NCI-H345 (cell line): ENCODE measurements at places on chromosomes 7 and 10.

DNA sequence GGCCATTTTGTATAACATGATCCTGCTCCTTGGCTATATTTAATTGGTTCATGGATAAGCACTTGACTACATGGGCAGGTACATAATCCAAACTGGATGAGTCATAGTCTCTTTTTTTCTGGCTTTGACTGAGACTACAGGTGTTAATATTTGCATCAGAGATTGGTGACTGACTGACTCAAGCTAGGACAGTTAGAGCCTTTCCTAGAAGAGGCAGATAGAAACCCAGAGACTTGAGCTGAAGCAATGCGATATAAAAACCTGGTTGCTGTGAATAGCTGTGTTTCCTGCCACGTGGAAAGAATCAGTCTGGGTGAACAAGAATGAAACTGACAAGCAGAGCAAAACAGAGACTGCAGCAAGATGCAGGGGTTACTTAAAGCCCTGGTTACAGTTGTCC, 81.0 kb downstream of the SAMD9 start:
- no peak for DNase-seq

DNA sequence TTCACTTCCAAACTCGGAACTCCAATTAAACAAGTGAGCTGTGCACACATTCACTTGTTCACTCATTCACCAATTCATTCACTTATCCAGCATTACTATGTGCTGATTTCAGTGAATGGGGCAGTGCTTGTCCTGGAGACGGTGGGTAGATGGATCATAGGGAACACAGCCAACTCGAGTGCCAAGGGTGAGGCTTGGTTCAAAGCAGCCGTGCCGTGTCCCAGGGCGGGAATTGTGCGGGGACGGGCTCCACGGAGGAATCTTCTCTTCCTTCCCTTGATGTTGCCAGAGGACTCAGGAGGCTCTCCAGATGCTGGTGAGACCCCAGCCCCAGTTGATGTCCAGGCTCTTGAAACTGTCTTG, 2.9 kb downstream of the SH2D4B start:
- no peak for DNase-seq

DNA sequence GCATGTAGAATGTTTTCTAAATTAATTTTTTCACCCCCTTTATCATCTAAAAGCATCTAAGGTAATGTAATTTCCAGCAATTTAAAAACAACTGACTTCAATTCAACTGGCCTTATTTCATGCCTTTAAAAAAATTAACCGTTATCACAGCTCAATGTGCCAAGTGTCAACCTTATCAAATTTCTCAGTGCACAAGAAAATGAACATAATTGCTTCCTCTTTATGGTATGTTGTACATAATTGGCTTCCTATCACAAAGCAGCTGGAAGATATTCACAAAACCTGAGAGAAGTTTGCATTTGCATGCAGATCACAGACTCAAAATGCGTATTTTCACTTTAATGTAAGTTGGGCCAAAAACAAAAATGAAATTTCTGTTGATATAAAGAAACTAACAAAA, 966.4 kb downstream of the GRM8 start:
- no peak for DNase-seq

GRCh38 chr10:118926072-118926417, 103.5 kb upstream of the NANOS1 start:
- no peak for DNase-seq

DNA sequence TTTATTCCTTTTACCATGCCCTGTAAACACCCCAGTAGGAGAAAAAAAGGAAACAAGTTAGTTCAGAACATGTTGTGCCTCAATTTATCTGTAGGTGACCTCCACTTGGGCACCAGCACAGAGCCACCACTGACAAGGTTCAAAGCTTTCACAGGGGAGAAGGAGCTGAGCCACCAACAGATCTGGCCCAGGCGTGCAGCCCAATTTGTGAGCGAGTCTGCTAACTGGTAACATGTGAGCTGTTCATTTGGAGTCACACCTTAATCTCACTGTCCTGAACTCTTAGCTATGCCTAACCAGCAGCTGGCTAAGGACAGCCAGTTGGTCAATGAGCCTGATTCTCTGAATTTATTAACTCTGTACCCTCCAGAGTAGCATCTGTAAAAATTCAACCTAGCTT, 78.4 kb upstream of the CAMK2B start:
- DNase-seq, result no peak
